Right forelimb (tissue), 1 donor: ENCODE measurements at places on chromosomes 7 and 10.

GRCh38 chr7:30671793-30672465 lies 10.3 kb downstream of the CRHR2 start:
- peak; percentile 74 for DNase-seq

GRCh38 chr7:157851501-157852067 lies 514.8 kb downstream of the DNAJB6 start:
- DNase-seq, result peak; percentile 58

- no peak for DNase-seq
Measured at GRCh38 chr10:95814011-95814727, 58.2 kb downstream of the ENTPD1 start.

- no peak for DNase-seq
Measured at GRCh38 chr10:76230921-76231285, 799.5 kb downstream of the LRMDA start.

GRCh38 chr10:5211696-5212536 lies 15.3 kb downstream of the AKR1C4 start:
- no peak for DNase-seq

DNA sequence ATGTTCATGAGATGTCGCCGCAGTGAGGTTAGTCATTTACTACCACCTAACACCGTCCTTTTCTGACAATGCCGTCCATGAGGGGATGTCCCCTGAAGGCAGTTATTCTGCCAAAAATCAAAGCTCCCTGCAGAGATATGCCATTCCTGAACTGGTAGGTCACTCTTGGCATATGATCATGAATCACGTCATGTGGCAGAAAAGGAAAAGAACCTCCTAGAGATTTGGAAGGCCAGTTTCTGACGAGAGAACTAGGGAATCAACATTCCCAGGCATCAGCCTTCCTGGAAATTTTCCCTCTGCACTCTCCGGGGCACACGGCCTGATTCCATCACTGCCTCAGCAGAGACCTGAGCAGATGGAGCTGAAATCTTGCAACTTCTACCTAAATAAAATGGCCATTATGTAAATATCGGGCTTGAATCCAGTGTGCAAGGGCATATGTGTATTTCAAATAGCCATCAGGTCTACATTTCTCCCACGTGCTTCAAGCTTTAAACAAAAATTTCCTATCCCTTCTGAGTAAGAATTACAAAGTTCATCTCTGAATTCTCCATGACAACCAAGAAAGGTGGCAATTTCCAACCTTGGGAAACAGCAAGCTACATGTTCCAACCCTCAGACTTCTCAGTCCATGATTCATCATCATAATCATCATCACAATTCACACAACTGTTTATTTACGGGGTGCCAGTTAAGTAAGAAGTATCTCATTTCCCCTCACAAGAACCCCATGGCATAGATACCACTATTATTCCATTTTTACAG lies 46.5 kb downstream of the AMPH start:
- no peak for DNase-seq
